ENCODE measurements at places on chromosomes 7 and 10. TPM values are rescaled to one million over a fixed set of nuclear protein-coding genes. Genes with fewer than 3 reads are reported as not detected.

PSMG3 gene
- polyA plus RNA-seq: 41.2 TPM

WEE2 gene
- not detected for polyA plus RNA-seq

GATA3 gene
- polyA plus RNA-seq: 11.4 TPM

ADCK2 gene
- polyA plus RNA-seq: 23.0 TPM

ADAMTS14 gene
- polyA plus RNA-seq: 2.2 TPM

ADAM22 gene
- polyA plus RNA-seq: 3.5 TPM

CNTNAP2 gene
- polyA plus RNA-seq: 5.1 TPM

FZD8 gene
- polyA plus RNA-seq: 7.6 TPM

TSPAN12 gene
- polyA plus RNA-seq: 7.0 TPM

NCF1 gene
- polyA plus RNA-seq: 0.11 TPM

H2BK1 gene
- polyA plus RNA-seq: not detected

ACTL6B gene
- not detected for polyA plus RNA-seq

RNF32 gene
- 0.96 TPM for polyA plus RNA-seq

OR9A2 gene
- polyA plus RNA-seq: not detected

IDI2 gene
- not detected for polyA plus RNA-seq

CFTR gene
- polyA plus RNA-seq: 8.8 TPM
